ENCODE measurements at places on chromosomes 3 and 15. TPM values are rescaled to one million over a fixed set of nuclear protein-coding genes. Genes with fewer than 3 reads are reported as not detected.

ARGFX gene
- total RNA-seq: not detected

HYAL3 gene
- 5.3 TPM for total RNA-seq

ADGRG7 gene
- total RNA-seq: 0.30 TPM

LXN gene
- total RNA-seq: 115 TPM

IMPG2 gene
- 0.59 TPM for total RNA-seq

TMEM41A gene
- total RNA-seq: 9.5 TPM
